T-helper 17 cell (primary cell): ENCODE measurements at places on chromosomes 11 and 22.

GRCh38 chr11:126113515-126113957 is 50.9 kb upstream of the CDON start:
- DNase-seq: no peak

DNA sequence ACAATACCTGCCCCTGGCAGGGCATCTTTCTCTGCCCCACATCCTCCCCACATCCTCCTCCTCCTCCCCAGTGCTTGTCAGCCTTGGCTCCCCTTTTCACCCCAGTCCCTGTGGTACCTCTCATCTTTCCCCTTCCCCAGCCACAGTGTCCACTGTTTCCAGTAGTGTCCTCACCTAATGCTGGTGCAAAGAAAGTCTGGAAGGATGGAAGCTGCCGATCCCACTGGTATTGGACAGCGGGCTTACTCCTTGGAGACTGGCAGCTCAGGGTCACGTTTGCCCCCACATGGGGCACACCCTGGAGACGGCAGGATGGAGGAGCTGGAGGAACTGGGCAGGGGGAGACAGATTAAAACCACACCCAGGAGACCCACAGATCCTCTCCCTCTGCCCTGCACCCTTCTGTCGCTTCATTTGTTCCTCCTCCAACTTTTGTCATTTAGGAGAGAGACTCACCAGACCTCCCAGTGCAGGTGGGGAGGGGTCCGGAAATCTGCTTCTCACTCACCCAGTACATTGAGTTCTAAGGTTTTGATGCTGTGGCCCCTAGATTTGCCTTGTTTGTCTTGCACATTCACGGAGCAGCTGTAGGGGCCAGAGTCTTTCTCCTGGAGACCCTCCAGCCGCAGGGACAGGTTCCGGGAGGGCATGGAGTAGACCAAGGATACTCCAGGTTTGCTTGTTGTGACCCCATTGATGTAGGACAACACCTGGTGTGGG is 4.1 kb upstream of the VSIG2 start:
- no peak for DNase-seq

GRCh38 chr11:119319700-119320239 is 2.8 kb upstream of the MCAM start:
- no peak for DNase-seq

GRCh38 chr11:107176148-107177105 is 158.2 kb upstream of the GUCY1A2 start:
- no peak for DNase-seq

GRCh38 chr22:21691816-21692215 is 26.0 kb downstream of the PPIL2 start:
- DNase-seq: no peak

DNA sequence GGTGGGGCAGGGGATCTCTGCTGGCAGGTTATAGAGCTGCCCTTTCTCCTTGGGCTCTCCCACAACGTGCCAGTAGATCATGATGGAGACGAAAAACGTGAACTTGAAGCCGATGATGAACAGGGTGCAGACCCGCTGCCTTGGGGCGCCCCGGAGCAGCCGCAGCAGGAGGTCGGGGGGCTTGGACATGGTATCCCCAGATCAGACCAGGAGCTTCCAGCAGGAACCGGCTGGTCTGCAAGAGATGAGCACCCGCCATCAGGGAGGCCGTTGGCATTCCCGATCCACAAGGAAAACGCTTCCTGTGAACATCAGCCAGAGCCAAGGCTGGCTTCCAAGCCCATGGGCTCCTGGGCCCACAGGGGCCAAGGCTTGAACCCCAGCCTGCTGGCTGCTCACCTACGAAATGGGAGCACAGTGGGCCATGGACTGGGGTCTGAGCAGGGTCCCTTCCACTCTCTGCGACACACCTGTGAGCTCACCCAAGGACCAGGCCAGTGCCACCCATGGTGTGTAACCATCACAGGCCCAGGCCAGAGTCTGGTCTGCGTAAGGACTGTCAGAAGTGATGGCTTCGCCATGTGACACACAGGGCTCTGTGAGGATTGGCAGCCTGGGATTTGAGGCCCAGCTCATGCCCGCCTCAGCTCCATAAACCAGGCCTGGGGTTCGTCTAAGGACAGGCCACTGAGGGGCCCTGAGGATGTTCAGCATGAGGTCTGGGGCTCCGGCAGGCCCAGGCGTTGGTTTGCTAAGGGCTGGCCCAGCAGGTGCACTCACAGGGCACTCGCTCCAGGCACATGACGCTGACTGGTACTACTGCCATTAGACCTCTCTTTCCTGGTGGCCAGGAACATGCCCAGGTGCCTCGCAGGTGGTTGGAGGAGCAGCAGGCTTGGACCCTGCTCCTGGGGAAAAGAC is 26.6 kb downstream of the A4GALT start:
- no peak for DNase-seq

- no peak for DNase-seq
Observed at GRCh38 chr11:88202498-88202897, 27.3 kb upstream of the RAB38 start.

- DNase-seq: no peak
Observed at GRCh38 chr22:49717322-49717919, 110.3 kb downstream of the BRD1 start.

- no peak for DNase-seq
Observed at GRCh38 chr11:134065381-134065780, 3.5 kb upstream of the JAM3 start.

- DNase-seq: no peak
Observed at GRCh38 chr22:48713272-48714205, 1114.1 kb downstream of the BRD1 start.

- no peak for DNase-seq
Observed at GRCh38 chr22:48398181-48398905, 1429.3 kb downstream of the BRD1 start.

DNA sequence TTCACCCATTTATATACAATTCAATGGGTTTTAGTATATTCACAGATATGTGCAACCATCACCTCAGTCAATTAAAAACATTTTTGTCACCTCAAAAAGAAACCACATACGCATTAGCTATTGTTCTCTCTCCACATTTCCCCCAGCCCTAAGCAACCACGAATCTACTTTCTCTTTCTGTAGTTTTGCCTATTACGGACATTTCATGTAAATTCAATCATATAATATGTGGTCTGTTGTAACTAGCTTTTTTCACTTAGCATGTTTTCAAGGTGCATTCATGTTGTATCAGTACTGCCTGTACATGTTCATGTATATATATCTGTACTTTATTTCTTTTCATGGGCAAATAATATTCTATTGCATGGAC is 104.7 kb upstream of the RRM1 start:
- DNase-seq: no peak

DNA sequence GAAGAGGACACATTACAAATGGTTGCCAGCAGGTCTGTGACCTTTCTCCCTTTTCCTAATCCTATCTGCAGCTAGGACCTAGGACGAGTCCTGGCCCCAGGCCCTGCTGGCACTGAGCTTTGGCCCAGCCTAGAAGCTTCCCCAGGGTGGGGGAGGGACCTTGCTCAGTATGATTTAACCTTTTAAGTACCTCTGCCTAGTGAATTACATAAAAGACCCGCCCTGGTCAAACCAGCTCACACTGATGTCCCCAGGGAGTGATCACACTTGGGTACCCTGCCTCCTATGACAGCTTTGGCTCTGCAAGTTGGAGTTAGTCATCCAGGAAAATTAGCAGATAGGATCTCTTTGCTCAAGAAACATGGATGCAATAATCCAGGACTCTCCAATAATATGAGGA is 21.9 kb downstream of the ASCC2 start:
- DNase-seq: no peak

- DNase-seq: no peak
Observed at GRCh38 chr11:84889556-84889955, 737.6 kb downstream of the DLG2 start.

- no peak for DNase-seq
Observed at GRCh38 chr11:62401356-62401755, 17.5 kb upstream of the SCGB1A1 start.

- DNase-seq: no peak
Observed at GRCh38 chr11:279966-280705, 1.9 kb downstream of the NLRP6 start.

DNA sequence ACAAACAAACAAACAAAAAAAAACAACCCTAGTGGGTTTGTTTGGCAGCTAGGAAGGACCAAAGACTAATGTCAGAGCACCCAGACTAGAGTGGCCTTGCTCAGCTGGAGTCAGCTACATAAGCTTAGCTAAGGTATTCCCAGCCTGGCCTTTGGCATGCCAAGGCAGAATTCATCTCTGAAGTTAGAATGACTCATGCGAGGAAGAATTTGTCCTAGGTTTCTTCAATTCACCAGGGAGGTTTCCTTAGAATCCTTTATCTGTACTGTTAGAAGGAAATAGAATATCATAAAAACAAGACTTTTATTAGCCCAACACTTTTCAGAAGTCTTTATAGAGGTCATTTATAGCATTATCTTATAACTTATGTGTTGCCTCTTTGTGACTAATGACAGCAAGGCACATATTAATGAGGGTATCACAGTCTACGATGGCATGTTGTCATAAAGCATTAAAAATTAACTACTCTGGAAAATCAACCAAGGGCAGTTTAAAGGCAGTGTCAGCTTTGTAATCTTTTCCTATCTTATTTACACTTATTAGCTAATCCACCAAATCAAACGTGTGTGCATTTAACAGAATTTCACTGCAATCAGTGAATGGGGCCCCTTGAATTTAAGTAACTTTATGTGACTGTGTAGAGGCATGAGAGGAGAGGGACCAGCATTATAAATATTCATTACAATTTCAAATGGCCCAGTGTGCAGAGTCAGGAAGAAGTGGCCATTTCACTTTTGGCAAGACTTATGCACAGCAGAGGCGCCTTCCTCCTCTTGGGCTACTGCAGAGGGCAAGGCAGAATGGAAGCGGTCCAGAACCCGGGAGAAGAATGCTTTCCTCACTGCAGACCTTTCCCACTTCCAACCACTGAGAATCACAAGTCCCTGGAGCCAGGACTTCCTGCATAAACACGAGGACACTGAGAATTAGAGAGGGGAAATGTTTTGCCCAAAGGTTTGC is 36.3 kb downstream of the SLC5A1 start:
- DNase-seq: no peak

GRCh38 chr11:107265591-107266121 is 192.0 kb downstream of the CWF19L2 start:
- no peak for DNase-seq

GRCh38 chr11:17633279-17633986 is 85.9 kb upstream of the MYOD1 start:
- no peak for DNase-seq

DNA sequence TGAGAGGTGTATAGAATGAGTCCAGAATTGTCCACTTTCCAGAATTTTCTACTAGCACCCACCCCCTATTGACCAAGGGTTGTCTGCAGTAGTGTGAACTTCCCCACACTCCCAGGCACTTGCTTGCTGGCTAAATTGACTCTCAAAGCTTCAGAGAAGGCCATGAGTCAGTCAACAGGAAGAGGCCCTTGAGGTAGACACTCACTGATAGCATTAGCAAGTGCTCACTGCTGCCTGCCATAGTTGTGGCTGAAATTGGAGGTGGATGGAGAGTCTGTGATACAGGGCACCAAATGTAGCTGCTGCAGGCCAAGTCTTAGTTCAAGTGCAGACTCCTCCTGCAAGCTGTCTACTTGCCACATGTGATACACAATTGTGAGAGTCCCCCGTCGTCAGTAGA is 156.8 kb downstream of the SPON1 start:
- no peak for DNase-seq
